ENCODE measurements at places on chromosomes 5 and 9.

DNA sequence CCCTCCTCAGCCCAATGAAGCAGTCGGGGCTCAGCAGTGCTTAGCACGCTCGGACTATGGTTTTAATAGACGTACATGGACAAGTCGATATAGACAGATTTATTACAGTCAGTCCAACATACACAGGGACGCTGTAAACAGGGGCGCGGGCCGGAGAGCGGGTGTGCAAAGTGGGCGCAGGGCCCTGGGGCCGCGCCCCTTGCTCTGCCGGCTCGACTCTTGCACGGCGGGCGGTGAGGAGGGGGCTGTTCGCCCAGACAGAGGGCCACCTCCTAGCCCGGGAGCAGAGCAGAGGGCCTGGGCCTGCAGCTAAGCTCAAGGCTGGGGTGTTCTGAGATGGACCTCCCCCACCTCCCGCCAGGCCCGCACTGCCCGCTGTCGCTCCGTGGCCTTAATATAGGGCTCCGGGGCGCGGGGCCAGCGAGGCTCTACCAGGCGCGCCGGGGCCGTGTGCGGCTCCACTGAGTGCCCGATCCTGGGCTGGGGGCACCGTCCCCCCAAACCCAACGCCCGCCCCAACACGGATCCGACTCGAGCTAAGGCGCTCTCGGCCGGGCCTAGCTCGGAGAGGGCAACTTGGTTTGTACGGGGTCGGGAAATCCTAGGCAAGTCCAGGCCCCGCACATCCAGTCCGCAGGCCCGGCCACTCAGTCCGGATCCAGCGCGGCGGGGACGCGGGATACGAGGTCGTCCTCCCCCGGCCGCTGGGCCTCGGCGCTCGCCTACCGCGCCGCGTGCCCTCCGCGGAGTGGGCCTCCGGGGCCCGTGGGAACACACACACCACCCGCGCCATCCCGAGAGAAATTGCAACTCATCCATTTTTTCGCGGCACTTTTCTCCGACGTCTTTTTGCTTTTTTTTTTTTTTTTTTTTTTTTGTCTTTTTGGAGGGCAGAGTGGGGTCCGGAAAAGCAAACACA lies 6.1 kb downstream of the PITX1 start:
- no peak for DNase-seq

- DNase-seq, result no peak
Observed at GRCh38 chr9:135704483-135704882, 2.5 kb downstream of the KCNT1 start.

DNA sequence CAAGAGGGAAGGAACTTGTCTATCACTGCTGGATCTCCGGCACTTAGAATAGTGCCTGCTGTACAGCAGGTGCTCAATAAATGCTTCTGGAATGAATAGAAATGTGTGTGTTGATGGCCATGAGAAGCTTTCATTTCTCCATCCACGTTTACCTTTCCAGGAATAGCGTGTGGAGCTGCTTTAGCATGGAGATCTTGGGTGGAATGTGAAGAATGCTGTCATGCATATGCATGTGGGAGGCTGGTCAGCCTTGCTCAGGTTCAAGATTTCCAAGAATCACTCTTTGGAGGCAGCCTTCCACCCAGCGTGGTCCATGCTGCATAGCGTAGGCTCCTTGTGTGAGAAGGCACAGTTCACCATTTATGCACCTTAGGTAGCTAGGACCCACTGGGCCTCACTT lies 19.2 kb downstream of the COL15A1 start:
- DNase-seq, result no peak

DNA sequence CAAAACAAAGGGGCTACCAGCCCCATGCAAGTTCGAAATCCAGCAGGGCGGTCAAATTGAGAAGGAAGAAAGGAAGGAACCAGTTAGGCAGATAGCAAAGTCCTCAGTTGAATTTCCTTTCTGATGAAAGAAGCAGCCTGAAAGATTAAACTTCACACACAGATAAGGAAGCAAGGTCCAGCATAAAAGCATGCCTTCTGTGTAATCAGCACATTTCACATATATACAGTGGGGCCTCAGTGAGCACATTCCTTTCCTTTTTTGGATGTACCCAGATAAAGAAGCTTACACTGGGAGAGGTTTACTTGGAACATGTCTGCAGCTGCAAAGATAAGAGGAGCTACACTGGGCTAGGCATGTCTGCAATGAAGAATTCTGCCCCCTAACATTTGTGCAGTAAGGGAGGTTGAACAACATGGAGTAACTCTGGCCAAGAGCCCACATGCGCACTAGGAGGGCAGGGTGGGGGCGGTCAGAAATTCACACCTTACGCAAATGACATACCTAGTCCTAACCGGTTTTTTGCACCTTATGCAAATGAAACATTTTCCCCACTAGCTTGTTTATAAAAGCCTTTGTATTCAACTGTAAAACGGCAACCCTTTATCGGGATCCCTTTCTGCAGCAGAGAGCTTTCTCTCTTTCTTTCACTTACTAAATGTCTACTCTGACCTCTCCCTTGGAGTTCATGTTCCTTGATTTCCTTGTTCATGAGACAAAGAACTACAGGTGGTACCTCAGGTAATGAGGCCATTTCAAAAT lies 149.7 kb upstream of the FBXL17 start:
- DNase-seq, result no peak

DNA sequence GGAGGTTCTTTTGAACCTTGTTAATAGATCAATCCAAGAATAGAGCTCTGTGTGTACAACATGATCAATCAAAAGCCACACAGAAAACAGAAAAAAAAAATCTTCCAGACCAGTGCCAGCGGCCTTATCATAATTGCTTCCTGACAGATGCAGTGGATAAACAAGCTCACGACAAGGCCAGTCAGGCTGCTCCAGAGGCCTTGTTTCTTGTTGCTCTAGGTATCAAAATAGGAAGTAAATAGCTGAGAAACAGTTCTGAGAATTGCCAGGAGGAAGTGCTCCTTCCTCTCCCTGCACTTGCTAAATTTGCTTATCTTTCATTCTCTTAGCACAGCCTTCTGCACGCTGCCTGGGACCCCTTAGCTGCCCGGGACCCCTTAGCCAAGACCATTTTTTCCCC lies 199.0 kb upstream of the TARS1 start:
- no peak for DNase-seq

- no peak for DNase-seq
Observed at GRCh38 chr5:37495668-37496347, 116.7 kb downstream of the WDR70 start.

- no peak for DNase-seq
Observed at GRCh38 chr5:78793907-78794662, 145.5 kb upstream of the LHFPL2 start.

- DNase-seq, result no peak
Observed at GRCh38 chr9:135817951-135818717, 89.2 kb downstream of the CAMSAP1 start.

GRCh38 chr5:67085616-67086015 lies 111.0 kb downstream of the CD180 start:
- DNase-seq, result no peak

GRCh38 chr9:127856729-127857116 lies 2.3 kb upstream of the ENG start:
- no peak for DNase-seq

DNA sequence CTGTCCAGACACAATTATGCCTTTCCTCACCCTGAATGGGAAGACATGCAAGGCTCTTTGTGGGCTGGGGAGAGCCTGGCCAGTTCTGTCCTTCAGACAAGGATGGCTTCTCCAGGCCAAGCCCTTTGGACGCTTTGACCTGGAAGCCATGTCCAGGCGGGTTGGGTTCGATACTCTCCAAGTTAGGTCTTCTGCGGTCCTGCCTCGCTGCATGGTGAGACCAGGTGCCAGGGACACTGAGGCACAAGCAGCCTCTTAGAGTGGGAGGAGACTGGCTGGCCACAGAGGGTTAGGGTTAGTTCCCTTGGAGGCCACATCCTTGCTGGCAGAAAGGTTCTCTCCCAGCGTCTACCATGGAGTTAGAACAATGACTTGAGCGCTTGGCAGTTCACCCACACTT lies 67.6 kb downstream of the SHB start:
- no peak for DNase-seq

GRCh38 chr5:168086746-168087145 lies 204.7 kb upstream of the WWC1 start:
- no peak for DNase-seq

GRCh38 chr5:39854771-39855410 lies 430.1 kb upstream of the DAB2 start:
- no peak for DNase-seq

Data from central memory CD4-positive, alpha-beta T cell (primary cell).